Aorta (tissue), 5 donors: ENCODE measurements at places on chromosomes 11 and 22.

GRCh38 chr11:106456647-106457046 lies 379.2 kb downstream of the AASDHPPT start:
- DNase-seq = no peak

DNA sequence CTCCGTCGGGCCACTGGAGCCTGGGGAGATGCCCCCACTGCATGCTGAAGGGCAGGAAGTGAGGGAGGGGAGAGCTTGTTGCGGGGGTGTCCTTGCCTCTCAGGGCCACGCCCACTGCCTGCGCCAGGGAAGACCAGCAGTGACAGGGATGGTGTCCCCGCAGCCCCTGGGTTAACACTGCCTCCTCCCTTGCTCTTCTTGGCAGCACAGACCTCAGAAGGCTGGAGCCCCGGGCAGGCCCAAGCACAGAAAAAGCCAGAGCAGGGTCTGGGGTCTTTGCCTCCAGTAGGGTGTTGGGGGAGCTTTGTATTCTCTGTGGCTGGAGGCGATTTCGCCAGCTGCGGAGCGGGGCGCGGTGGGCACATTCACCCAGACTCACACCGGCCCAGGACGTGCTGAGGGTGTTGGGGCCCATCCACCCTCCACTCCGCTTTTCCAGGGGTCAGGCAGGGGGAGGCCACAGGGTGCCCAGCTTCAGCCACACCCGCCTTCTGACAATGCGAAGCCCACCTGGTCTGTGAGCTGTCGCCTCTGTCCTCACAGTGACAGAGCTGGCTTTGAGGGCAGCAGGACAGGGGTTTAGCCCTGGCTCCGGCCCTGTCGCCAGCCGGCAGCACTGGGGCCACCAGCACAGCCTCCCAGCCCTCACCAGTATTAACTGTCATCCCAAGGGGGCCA lies 83.7 kb downstream of the CDKN1C start:
- peak; percentile 63 for DNase-seq

GRCh38 chr11:76574406-76574805 lies 96.1 kb downstream of the LRRC32 start:
- DNase-seq = no peak

DNA sequence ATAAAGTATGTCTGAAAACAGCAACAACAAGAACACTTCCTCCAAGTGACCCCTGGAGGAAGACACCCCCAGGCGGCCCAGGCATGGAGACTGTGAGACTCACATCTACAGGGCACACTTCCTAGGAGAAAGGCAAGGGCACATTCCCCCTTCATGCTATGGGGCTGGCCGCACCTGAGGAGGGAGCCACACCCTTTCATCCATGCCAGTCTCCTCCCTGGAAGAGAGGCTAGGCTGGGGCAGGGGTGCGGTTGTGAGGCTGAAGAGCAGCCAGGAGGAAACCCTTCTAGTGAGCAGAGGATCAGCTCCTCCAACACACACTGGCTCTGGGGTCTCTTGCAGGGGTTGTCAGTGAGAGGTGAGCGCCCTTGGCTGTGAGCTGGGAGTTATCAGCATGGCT lies 678.8 kb downstream of the NTM start:
- no peak for DNase-seq

DNA sequence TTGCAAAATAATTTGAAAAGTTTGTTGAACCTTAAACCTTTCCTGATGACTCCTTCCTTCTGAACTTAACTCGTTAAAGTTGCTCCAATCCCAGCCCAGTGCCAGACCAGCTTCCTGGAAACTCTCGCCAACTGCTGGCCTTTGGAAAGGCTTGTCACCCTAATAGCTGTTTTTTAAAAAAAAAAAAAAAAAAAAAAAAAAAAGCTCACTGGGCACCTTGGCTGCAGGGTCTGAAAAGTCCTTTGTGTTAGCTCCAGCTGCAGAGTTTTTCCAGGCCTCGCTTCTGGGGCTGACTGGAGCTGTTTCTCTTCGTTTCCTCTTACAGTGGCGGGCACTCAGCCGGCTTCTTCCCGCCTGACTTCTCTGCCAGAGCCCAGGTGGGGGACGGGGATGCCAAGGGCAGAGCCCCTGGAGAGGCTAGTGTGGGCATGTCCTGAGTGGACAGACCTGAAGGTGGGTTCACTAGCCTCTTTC lies 25.1 kb downstream of the KCNQ1OT1 start:
- peak; percentile 47 for DNase-seq

DNA sequence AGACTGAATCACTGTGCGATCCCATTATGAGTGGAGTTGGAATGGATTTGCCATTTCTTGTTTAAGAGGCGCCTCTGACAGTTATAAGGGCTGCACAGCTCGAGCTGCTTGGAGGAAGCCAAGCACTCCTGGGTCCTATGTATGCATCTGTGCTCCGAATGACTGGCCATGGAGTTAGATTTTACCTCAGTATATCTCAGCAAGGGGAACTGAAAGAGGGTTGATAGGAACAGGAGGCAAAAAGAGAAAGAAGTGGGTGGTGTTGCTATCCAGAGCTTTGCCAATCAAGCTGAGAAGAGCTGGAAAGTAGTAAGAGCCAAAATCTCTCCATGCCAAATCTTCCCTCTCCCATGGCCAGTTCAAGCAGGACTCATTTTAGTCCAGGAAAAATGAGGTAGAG lies 632.0 kb upstream of the KIRREL3 start:
- DNase-seq = no peak

DNA sequence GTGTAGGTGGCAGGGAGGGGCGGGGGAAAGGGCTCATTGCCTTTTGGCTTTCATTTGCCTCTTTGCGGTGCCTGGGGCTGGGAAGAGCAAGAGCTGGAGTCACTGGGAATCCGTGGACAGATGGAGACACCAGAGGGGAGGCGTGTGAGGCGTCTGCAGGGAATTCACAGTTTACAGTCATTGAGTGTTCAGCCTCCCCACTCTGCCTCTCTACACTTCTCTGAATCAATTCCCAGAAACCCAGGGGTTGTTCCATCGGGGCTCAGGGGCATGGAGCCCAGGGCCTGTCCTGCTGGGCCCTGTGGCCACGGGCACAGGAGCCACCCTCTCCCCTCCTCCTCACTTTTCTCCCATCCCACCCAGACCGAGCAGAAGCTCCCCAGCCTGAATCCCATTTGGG lies 160.5 kb upstream of the NAV2 start:
- no peak for DNase-seq

DNA sequence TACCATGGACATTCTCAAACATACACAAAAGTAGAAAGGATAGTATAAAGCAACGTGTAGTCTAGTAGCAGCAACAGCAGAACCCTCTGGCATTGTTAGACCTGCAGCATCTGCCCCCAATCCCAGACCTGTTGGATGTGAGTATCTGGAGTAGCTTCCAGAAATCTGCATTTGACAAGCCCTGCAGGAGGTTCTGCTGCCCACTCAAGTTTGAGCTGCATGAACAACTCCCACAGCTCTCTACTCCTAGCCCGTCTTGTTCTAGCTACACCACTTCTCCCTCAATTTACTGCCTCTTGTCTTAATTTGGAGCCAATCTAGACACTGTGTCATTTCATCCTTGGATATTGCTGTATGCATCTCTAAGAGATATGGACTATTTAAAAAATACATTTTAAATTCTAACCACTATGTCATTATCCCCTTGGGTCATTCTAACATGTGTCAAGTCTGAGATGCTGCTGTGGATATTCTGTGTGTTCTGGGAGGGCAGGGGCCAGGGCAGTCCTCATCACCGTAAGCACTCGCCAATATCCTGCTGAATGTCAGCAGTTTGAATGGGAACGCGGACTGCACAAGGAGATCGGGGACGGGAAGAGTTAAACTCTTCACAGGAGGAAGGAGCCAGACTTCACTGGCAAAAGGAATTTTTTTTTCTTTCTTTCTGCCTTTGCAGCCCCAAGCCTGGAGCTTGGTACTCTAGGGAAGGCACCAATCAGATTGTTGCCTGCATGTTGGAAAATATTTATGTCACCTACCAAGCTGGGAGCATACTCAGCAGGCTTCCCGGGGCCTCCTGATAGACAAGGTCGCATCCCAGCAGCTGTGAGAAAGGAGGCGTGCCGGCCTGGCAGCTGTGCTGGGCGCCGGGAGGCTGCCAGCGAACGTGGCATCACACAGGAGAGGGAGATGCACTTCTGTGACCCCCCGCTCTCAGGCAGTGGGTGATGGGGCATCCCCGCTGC lies 429.0 kb downstream of the MIAT start:
- DNase-seq = no peak

DNA sequence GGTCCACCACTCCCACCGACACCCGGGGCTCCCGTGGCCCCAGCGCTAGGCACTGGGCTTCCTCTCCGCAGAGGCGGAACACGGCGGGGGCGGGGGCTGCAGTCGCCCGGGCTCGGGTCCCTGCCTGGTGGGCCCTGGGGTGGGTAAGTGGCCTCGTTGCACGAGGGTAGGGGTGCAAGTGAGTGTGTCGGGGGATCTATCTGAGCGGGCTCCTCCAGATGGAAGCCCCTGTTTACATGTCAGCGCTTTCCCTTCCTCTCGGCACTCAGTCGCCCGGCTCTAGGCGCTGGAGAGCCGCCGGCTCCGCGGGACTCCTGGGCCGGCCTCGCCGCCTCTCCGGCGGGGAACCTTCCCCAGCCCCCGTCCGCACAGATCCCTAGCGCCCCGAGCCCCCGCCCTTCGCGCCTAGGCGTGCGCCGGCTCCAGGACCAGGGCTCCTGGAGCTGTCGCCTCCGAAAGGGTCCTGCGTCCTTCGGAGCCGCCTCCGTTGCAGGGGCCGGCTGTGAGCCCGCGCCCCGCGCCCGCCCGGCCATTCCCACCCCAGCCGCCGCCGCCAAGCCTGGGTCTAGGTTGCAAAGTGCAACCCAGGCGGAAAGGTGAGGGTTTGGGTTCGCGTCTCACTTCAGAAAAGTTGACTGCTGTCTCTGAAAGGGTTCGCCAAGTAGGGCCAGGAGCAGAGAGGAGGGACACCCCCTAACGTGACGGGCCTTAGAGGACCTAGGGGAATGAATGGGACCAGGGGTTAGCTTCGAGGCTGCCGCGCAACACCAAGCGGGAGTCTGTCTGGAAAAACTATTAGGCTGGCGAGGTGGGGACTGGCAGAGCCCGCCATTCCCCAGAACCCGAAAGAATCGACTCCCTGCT lies 978 bp downstream of the FLI1 start:
- DNase-seq = peak; percentile 74

GRCh38 chr22:29062286-29062821 lies 723 bp upstream of the C22orf31 start:
- no peak for DNase-seq

DNA sequence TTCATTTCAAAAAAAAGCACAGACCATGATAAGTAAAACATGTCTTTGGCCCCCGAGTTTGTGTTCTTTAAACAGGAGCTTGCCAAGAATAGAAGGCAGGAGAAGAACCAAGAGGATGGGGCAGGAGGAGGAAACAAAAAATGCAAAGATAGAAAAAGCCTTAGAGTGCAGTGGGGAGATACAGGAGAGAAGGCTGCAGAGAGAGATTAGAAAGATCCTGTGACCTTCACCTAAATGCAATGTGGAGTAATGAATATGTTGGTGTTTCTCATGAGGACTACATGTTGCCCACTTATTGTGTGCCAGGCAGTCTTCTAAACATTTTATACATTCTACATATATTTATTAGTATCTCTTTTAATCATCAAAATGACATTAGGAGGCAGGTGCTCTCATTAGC lies 2.3 kb upstream of the APLNR start:
- DNase-seq = no peak

DNA sequence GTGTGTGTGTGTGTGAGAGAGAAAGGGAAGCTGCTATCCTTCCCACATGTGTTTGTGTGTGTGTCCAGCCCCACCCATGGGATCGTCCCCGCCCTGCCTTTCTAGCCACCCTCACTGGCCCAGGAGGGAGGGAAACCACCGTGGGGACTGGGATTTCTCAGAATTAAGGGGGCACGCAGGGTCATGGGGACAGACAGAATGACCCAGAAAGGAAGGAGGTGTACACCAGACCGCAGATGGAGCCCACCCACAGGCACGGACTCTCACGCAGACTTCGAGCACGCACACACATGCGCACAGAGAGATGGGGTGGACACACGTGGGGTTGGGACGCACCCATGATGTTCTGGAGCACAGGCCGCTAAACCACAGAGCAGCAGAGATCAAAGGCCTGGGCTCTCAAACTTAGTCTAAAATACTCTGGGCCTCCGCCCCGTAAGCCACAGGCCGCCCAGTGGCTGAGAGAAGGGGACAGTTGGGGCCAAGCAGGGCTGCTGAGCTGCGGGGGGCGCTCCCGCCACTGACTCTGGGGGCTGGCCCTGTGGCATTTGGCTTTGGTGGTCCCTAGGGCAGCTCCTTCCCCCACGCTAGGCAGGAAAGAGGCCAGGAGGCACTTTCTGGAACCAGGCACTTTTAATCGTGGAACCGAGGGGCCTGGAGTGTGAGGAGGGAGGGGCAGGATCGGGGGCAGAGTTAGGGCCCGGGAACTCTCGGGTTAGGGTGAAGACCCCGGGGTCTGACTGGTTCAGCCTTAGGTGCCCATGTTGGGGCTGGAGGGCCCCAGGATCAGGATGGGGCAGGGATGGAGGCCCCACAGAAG lies 1.5 kb downstream of the IFITM5 start:
- DNase-seq = peak; percentile 71

GRCh38 chr11:70067591-70068341 lies 10.4 kb upstream of the ANO1 start:
- peak; percentile 57 for DNase-seq

DNA sequence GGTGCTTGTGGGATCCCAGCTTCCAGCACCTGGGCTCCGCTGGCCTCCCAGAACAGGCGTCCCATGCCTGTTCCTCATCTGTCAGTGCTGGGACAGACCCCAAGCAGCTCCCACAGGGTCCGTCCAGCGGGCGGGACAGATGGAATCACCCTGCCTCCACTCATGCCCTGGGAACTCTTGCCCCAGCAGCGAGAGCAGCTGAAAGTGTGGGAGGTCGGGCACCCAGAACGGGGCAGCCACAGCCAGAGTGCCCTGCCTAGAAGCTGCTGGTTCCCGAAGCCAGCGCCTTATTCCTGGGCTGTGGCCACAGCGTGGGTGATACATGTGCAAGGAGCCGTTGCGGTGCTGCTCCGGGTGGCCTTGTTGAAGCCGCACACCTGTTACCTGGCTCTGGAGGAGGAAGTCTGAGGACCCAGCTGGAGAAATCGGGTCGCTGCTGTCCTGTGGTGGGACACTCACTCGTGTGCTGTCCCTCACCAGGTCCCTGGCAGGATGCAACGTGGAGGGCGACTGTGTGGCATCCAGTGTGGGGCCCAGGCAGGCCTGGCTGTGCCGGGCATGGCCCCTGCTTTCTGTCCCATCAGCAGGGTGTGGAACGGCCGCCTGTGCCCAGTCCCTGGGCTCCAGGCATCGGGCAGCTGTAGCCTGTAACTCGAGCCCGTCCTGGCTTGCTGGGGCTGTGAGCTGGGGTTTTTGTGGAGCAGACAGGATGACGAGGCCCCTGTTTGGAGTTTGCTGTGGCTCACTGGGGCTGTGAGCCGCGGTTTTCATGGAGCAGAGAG lies 16.2 kb downstream of the GRAMD4 start:
- DNase-seq = no peak

DNA sequence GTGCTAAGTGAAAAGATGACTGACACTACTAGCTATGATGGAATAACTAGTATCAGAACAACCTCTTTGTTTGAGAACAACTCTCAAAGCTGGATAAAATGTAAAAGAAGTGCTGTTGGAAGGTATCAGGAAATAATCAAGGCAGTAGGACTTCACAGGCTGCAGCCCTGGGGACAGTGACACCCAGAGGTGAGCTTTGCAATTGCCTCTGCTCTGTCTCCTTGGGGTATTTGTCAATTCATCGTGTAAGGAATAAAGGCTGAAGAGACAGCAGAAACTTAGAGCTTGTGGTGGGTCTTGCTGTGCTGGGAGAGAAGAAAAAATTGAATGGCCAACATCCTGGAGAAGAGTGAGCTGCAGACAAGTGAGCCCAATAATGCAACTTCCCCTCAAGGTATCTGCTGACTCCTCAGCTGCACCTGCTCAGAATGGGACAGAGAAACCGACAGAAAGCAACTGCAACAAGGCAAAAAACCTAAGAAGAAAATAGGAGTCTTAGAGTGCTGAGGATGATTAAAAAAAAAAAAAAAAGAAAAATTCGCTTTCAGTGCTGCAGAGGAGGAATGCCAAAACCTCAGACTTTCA lies 141.1 kb downstream of the RCN1 start:
- no peak for DNase-seq
